ENCODE measurements at places on chromosomes 7 and 10. TPM values are rescaled to one million over a fixed set of nuclear protein-coding genes. Genes with fewer than 3 reads are reported as not detected.

DNA sequence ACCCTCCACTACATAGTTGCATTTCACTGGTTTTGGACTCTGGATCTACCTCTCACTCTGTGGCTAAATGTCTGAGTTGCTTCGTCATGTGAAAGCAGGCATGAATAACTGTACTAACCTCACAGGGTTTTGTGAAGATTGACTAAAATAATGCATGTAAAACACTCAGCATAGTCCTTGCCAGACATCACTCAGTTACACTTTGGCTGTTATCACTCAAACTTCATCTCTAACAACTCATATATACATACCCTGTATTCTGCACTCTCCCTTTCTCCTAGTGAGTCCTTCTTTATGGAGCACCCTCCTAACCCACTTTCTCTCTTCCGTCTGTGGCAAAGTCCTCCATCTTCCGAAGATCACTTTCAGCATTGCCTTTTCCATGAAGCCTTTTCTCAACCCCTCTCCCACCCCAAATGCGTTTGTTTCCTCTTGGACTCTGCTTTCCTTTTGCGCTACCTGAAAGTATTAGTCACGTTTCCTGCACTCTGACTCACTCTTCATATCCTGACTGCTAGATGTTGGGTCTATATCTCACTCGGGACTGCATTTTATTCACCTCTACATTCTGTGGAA lies 72.6 kb downstream of the OSBPL3 start:
- no peak overlapping the region for H3K27ac ChIP-seq
- H3K36me3 ChIP-seq: no peaks in the 10 kb centered on the region
- H3K4me1 ChIP-seq: peaks cover 18% of the 10 kb centered on the region
- no peaks in the 10 kb centered on the region for H3K27me3 ChIP-seq

GRCh38 chr7:72098807-72099580 lies 313.1 kb downstream of the CALN1 start:
- no peaks in the 10 kb centered on the region for H3K36me3 ChIP-seq
- no peaks in the 10 kb centered on the region for H3K4me1 ChIP-seq
- no peaks in the 10 kb centered on the region for H3K27me3 ChIP-seq
- DNase-seq: no peak
- H3K27ac ChIP-seq: no peak overlapping the region

GRCh38 chr10:122445904-122446303 lies 8.5 kb upstream of the ARMS2 start:
- no peaks in the 10 kb centered on the region for H3K27me3 ChIP-seq
- peaks cover 4% of the 10 kb centered on the region for H3K4me1 ChIP-seq
- no peaks in the 10 kb centered on the region for H3K36me3 ChIP-seq
- no peak for DNase-seq
- H3K27ac ChIP-seq: no peak overlapping the region

DNA sequence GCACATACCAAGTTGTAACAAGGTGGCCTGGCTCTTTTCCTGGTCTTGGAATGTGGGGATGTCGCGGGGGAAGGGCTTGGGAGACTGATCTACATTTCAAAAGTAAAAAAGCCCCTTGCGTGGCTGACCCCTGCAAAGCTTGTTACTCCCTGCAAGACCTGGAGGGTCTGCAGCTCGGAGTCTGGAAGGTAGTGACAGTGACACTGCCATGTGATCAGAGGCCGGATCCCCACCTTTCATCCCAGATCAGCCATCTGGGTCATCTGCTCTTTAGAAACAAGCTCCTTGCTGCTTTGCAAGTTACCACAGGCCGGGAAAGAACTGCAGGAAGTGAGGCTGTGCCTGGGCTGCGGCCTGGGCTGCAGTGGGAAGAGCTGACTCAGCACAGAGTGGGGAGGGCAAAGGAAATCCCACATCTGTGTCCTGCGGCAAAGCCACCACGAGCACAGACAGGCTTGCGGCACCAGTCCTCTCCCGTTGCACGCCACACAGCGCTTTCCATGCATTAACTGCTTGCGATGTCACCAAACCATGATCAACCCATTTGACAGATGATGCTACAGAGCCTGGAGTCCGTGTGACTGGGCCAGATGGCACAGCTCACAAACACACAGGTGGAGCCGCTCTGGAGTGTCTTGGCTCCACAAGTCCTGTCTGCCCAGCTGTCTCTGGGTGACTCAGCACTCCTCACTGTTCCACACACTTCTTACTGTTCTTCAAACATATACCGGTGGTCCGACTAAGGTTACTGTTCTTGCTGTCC lies 97.7 kb downstream of the SH3PXD2A start:
- no peaks in the 10 kb centered on the region for H3K36me3 ChIP-seq
- H3K4me1 ChIP-seq: peaks cover 15% of the 10 kb centered on the region
- H3K27ac ChIP-seq: no peak overlapping the region
- no peaks in the 10 kb centered on the region for H3K27me3 ChIP-seq
- DNase-seq: no peak

The TTYH3 gene
- 22.0 TPM for total RNA-seq

The LIPJ gene
- 0.15 TPM for total RNA-seq

DNA sequence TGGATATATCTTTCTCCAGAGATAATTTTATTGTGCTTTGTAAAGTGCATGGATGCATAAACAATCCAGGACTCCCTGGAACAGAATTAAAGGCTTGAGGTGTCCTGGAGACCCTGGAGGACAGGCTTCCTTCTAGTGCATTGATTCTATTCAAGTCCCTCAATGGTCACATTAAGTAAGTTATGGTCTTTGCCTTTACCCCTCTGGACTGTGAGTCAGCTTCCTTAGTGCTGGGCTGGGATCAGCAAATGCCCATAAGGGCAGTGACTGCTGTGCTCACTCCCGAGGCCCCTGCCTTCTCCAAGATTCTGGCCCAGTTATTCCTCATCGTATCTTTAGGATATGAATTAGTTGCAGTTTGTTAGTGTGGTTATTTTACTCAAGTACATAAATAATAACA lies 178.7 kb upstream of the PRSS58 start:
- no peak overlapping the region for H3K27ac ChIP-seq
- H3K4me3 ChIP-seq: no peak overlapping the region
- H3K4me1 ChIP-seq: no peaks in the 10 kb centered on the region
- no peaks in the 10 kb centered on the region for H3K36me3 ChIP-seq
- no peak for DNase-seq
- no peaks in the 10 kb centered on the region for H3K27me3 ChIP-seq

DNA sequence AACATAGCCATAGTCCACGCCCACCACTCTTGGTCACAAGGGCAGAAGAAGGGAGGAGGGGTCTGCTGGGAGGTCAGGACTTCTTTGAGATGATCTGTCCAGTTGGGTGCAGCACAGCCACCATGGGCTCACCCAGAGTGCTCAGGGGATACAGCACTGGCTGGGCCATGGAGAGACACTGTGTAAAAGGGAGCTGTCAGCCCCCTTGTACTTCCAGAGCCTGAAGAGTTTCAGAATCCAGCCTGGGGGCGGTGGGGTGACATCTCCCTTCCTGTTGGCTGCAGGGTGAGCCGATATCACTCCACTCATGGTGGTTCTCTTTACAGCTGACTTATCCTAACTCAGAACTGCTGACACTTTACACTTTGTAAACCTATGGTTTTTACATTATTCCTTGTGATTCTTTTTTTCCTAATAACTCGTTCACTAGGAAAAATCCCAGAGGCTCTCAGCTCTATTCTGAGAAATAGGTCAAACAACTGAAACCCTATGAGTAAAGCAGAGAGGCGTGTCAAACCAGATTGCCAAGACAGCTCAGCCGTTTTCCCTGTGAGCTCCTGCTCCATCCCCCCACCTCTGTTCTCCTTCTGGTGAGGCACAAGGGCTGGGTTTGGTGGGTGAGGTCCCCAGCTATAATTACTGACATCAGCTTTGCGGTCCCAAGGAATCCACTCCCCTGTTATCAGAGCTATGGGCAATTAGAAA lies 3.2 kb upstream of the MRPS24 start:
- no peaks in the 10 kb centered on the region for H3K27me3 ChIP-seq
- no peak overlapping the region for H3K4me3 ChIP-seq
- no peaks in the 10 kb centered on the region for H3K36me3 ChIP-seq

- H3K4me3 ChIP-seq: no peak overlapping the region
- H3K36me3 ChIP-seq: no peaks in the 10 kb centered on the region
- no peaks in the 10 kb centered on the region for H3K4me1 ChIP-seq
- no peak overlapping the region for H3K27ac ChIP-seq
- no peak for DNase-seq
Observed at GRCh38 chr10:30763918-30764317, 134.4 kb upstream of the LYZL2 start.

DNA sequence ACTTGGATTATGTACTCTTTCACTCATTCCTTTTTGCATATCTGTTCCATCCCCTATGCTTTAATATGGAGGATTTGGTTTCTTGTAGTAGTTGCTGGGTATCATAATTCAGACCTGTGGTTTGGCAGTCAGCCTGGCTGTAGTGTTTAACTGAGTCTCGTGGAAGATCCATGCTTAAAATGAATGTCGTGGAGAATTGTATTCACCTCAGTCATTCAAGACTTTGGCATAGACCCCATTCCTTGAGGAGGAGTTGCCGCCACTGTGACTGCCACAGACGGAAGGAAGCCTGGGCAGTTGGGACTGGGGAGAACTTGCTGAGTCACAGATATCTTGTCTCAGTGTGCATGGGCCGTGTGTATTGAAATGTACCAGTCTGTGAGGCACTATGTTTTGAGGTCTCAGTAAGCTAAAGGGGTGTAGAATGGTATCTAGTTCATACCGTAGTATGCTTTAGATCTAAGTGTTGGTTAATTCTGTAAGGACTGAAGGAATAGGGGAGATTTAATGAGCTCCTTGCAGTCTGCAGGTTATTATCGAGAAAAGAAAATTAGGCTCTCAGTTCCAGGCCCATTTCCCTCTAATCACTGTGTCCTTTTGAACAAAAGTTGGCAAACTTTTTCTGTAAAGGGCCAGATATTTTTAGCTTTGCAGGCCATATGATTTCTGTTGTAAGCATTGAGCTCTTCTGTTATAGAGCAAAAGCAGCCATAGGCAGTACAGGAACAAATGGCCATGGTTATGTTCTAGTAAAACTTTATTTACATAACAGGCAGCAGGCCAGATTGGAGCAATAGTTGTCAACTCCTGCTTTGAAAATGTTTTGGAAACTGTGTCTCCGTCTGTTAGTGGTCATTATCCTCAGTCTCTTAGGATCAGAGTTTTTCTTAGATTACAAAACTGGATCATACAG lies 76.8 kb downstream of the TPST1 start:
- peak; percentile 28 for DNase-seq
- peaks cover 9% of the 10 kb centered on the region for H3K4me1 ChIP-seq
- no peak overlapping the region for H3K27ac ChIP-seq
- H3K27me3 ChIP-seq: no peaks in the 10 kb centered on the region
- H3K4me3 ChIP-seq: no peak overlapping the region
- no peaks in the 10 kb centered on the region for H3K36me3 ChIP-seq

The GCK gene
- 2.9 TPM for total RNA-seq
